Occipital lobe (tissue), 3 donors: ENCODE measurements at places on chromosomes 7 and 10. TPM values are rescaled to one million over a fixed set of nuclear protein-coding genes. Genes with fewer than 3 reads are reported as not detected.

Gene EPO
- not detected for total RNA-seq

Gene RRP12
- total RNA-seq, result 9.2 TPM

Gene PAX4
- total RNA-seq, result not detected

Gene VIPR2
- total RNA-seq, result 0.47 TPM

Gene C10orf105
- under 0.01 TPM for total RNA-seq

Gene CH25H
- total RNA-seq, result 0.78 TPM

Gene OR2A42
- not detected for total RNA-seq

Gene RET
- total RNA-seq, result 0.94 TPM

Gene ABCC2
- total RNA-seq, result 0.16 TPM

Gene CLDN3
- total RNA-seq, result not detected

Gene OR13A1
- not detected for total RNA-seq

Gene HOXA2
- total RNA-seq, result not detected

Gene RBM17
- total RNA-seq, result 38.2 TPM

Gene IL2RA
- total RNA-seq, result not detected

Gene RELN
- total RNA-seq, result 34.2 TPM

Gene FBH1
- total RNA-seq, result 39.8 TPM

Gene CHRM2
- total RNA-seq, result 9.4 TPM

Gene ST8SIA6
- 16.2 TPM for total RNA-seq

Gene ATP6V0A4
- total RNA-seq, result 1.2 TPM

Gene NKX2-3
- not detected for total RNA-seq

Gene NODAL
- total RNA-seq, result 2.2 TPM

Gene PROSER2
- total RNA-seq, result 0.47 TPM

Gene POMZP3
- 3.3 TPM for total RNA-seq

Gene BMS1
- 11.7 TPM for total RNA-seq

Gene OGDHL
- 4.2 TPM for total RNA-seq

Gene MSMB
- total RNA-seq, result not detected

Gene CDC14C
- total RNA-seq, result 0.31 TPM

Gene AHCYL2
- total RNA-seq, result 22.8 TPM

Gene BICC1
- 7.6 TPM for total RNA-seq

Gene PNLIPRP1
- not detected for total RNA-seq

Gene TYW1B
- 1.9 TPM for total RNA-seq
